H54 (cell line): ENCODE measurements at places on chromosomes 11 and 22.
A peak's percentile ranks its signal among the peaks of the same experiment; 100 is the strongest.

- no peak for DNase-seq
These were observed 40.7 kb downstream of the FAM181B start for GRCh38 chr11:82692981-82693380.

- DNase-seq, result peak; percentile 47
These were observed 24.1 kb upstream of the CHKA start for GRCh38 chr11:68145120-68145866.

DNA sequence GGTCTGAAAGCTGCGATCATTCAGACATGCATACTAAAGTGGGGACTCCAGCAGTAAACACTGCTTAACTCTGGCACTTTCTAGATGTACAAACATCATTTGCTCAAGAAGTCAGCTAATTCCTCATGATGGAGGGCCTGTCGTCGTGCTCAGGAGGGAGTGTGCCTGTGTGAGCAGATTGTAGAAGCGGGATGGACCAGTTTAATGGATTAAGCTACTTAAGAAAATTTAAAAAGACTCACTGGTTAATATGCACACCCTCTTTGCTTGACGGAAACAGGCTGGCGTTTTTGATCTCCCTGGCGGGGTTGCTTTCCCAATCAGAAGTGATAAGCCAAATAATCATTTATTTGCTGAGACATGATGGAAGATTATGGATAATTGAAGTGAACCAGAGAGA, 79.0 kb downstream of the LDLRAD3 start:
- DNase-seq, result no peak

GRCh38 chr22:45238076-45238956, 2.4 kb downstream of the KIAA0930 start:
- no peak for DNase-seq

DNA sequence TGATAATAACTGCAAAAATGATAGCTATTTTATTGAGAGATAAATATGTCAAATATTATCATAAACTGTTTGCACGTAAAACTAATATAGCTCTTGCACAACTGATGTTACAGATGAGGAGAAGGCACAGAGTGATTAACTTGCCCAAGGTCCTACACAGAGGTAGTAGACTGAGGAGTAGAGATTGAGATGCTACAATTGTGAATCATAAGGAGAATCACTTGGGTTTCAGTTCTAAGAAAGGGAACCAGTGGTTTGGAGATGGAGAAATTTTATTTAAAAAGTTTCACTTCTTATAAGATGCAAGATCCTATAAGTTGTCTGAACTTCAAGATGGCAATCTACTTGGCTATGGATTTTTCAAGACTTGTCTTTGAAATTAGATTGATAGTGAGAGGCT, 224.8 kb upstream of the RAG2 start:
- DNase-seq, result no peak

DNA sequence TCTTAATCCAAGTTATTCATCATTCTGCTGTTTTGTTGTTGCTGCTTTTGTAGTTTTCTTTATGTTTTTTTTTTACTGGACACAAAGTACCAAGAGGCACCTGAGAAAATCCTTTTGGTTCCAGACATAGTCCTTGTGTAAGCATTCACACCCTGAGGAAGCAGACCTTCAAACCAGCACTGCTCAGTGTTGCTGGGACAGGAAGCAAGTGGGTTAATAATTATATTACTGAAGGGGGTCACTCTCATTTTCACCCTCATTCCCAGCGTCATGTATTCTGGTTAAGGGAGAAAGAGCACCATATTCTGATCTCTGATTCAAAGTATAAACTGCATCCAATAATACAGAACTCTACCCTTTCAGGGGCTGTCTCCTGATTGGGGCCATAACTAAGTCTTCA, 5.9 kb upstream of the ALKBH3 start:
- DNase-seq, result no peak

- no peak for DNase-seq
These were observed 33.1 kb downstream of the FLRT1 start for GRCh38 chr11:64068705-64069400.

DNA sequence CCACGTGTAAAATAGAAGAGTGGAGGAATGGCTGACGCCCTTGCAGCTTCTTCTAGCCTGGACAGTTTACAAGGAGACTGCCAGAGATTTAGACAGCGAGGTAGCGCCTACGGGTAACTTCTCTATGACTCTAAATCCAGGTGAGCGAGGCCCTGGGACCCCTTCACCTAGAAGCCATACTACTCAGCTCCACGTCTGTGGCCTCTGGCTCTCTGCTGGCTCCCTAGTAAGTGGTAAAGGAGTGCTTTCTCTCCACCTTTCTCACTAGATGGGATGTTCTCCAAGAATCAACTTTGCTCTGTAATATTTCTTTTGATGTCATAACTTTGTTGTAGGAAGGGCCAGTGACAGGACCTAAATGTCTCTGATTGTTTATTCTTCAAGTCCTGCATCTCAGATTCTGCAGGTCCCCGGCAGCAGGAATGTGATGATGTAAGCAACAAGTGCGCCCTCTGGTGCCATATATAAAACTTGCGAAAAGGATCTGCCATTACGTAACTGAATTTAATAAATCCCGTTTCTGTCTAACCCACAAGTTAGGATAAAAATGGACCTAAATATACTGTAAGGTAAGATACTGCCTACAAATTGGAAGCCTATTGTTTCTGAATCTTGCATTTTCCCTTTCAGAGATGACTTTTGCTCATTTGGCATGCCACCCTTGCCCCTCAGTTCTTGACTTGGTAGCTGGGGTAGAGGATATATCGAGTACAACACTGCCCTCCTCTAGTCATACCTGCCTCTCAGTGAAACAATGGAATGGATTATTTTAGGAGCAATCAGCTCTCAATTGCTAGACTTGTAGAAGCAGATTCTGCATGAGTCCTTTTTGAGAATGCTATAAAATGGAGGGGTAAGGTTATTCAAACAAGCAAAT, 11.0 kb upstream of the PTPN5 start:
- DNase-seq, result peak; percentile 64

DNA sequence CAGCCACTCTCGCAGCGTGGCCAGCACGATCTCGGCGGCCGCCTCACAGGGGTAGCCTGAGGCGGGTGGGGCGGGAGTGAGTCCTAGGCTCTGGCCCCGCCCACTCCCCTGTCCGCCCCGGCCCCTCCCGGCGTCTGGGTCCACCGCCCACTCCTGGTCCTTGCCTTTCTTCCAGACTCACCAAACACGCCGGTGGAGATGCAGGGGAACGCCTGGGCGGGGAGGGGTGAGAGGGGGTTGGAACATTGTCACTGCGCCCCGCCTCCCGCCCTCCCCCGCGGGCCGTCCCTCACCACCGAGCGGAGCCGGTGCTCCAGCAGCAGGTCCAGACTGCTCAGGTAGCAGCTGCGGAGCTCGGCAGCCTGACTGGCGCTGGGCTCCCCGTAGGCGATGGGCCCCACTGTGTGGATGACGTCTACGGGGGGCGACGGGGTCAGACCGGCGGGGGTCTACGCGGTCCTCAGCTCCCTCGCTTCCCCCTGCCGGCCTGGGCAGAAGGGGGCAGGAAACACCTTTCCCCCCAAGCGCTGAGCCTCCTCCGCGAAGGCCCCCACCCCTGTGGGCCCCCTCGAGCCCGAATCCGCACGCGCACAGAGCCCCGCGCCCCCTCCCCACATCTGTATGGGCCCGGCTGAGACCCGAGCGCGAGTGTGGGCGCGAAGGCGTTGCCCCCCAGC, 13.2 kb downstream of the OTUB1 start:
- DNase-seq, result no peak

- no peak for DNase-seq
These were observed 788.3 kb downstream of the TBC1D22A start for GRCh38 chr22:47550524-47551430.

GRCh38 chr11:71502871-71503435, 24.1 kb upstream of the KRTAP5-7 start:
- DNase-seq, result no peak

DNA sequence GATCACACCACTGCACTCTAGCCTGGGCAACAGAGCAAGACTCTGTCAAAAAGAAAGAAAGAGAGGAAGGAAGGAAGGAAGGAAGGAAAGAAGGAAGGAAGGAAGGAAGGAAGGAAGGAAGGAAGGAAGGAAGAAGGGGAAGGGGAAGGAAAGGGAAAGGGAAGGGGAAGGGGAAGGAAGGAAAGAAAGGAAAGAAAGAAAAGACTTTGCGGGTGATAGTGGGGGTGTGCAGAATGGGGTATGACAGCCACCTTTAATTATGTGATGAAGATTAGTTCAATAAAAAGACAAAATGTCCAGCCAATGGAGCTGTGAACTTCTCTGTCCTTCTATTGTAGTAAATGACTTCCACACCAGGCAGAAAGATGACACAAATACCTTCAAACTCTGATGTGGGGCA, 8.7 kb upstream of the APLP2 start:
- DNase-seq, result no peak

DNA sequence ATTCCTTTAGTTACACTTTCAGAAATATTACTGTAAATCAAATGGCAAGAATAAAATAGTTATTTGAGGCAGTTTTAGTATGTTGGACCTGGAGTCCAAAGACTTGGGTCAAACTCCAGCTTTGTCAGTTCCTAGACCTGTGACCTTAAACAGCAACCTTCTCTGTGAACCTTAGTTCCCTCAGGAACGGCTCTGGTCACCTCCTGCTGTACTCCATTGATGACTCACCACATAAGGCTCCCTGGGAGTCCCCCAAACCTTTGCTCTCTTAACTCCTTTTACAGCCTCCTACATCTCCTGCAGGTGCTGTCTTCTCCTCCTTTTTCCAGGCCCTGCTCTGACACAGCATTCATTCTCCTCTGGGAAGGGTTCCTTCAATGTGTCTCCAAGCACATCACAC, 29.1 kb downstream of the LIMK2 start:
- DNase-seq, result peak; percentile 36

- DNase-seq, result no peak
These were observed 11.0 kb upstream of the MIEF1 start for GRCh38 chr22:39490966-39491680.

DNA sequence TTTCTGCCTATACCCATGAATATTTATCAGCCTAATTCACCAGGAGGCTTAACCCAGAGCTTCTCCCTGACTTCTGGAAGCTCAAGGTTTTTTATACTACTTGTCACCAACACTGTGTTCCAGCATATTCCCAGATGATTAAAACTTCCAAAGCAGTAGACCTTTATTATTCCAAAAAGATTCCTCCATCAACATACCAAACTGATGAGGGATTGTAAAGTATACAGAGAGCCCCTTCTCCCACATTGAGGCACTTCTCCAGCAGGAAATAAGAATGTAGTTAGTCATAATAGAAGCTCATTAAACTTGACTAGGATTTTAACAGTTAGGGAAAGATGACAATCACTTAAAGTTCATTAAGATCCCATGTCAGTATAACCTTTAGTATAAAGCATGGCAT, 51.4 kb upstream of the CEP126 start:
- no peak for DNase-seq

DNA sequence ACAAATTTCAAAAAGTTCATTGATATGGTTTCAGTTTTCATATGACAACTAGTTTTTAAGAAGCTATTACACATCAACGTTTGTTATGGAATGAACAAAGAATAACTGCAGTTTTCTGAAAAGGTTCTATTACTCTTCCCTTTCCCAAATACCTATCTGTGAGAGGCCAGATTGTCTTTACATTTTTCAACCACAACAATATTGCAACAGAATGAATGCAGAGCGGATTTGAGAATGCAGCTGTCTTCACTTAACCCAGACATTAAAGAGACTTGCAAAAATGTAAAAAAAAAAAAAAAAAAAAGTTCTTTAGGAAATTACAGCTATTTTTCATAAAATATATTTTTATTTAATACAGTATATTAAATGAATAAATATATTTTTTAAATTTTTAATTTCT, 250.8 kb downstream of the DDX10 start:
- DNase-seq, result no peak

GRCh38 chr11:45411228-45411946, 125.2 kb upstream of the SYT13 start:
- DNase-seq, result peak; percentile 42

- no peak for DNase-seq
These were observed 69.7 kb downstream of the TTC28 start for GRCh38 chr22:28609921-28610320.

GRCh38 chr11:27873664-27874063, 173.4 kb upstream of the BDNF start:
- no peak for DNase-seq

DNA sequence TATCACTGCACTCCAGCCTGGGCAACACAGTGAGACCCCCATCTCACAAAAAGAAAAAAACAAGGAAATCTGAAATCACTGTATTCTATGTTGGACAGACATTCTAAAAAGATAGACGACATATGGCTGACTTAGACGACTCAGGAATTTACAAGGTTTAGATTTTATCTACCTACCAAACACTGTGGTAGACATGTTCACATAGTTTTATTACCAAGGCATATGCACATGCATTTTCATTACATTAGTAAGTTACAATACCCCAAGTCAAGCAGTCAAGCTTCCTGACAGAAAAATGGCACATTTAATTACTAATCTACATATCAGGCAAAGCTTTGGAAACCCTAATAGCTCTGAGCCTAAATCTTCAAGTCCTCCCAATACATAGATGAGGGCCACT, 262.2 kb downstream of the TTC28 start:
- DNase-seq, result no peak

DNA sequence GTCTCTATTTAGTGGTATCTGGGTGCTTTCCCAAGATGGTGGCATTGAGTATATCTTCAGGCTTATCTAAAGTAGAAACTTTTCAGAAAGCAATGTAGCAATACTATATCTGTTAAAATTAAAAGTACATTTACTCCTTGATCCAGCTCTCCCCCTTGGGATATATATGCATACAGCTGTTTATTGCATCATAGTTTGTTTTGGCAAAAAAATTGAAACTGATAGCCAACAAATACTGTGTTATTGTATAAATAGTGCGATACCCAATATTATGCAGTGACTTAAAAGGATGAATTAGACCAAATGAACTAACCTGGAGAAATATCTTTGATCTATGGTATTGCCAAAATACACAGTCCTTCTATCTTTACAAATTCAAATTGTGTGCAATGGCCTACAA, 8.4 kb upstream of the OR10A3 start:
- no peak for DNase-seq

GRCh38 chr11:18792827-18793226, 1.2 kb upstream of the PTPN5 start:
- no peak for DNase-seq

- DNase-seq, result no peak
These were observed 58.4 kb downstream of the ABTB2 start for GRCh38 chr11:34299284-34299972.

DNA sequence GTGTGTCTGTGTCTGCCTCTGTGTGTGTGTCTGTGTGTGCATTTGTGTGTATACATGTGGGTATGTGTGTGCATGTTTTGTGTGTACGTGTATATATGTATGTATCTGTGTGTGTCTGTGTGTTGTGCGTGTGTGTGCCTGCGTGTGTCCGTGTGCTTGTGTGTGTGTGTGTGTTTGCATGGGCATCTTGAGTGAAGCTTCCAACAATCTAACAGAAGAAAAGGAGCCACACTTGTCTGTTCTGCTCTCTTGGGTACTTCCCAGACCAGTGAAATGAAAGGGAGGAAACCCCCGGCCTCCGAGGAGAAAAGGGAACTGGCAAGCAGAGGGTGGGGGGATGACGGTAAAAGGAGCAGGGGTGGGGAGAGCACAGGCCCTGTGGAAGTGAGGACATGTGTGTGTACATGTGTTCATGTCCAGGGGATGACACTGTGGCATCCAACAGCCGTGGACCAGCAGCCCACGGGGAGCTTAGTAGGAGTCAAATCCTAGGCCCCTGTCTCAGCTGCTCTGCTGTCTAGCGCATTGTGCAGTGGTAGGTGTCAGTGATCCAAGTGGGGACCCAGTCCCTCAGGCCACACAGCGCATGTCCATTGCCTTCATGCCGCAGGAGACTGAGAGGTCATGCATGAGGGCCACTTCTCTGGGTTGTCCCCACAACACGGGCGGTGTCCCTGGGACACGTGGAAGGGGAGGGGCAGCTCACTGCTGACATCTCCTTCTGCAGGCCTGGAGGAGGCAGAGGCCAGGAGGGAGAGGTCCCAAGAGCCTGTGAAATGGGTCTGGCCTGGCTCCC, 8.1 kb downstream of the CSF2RB start:
- DNase-seq, result no peak
